ENCODE measurements at places on chromosomes 7 and 10.

DNA sequence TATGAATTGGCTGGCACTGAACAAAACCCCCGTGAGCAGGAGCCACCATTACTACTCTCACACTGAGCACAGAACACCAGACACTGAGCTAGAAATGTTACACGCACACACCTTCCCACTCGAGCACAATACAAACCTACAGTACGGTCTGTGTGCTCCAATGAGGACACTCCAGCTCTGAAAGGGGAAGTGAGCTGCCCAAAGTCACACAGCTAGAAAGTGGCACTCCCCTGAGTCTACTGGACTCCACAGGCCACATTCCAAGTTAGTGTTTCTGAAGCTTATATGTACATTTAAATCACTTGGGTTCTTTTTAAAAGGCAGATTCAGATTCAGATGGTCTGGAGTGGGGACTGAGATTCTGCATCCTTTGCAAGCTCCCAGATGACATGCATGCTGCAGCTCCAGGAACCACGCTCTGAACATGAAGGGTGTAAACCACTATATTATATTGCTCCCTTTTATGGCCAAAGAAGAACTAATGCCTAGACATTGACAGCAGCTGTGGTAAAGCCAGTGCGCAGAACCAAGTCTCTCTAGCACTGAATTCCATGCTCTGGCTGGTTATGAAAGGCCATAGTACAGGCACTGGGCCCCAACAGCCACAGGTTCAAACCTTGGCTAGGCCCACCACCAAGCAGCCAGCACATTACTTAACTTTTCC, 77.1 kb downstream of the FRMPD2 start:
- H3K27me3 ChIP-seq, result peaks cover 3% of the 10 kb centered on the region
- H3K4me3 ChIP-seq, result no peak overlapping the region
- H3K36me3 ChIP-seq, result no peaks in the 10 kb centered on the region
- DNase-seq, result no peak

- H3K4me1 ChIP-seq, result no peaks in the 10 kb centered on the region
- H3K4me3 ChIP-seq, result no peak overlapping the region
- DNase-seq, result no peak
- H3K27ac ChIP-seq, result no peak overlapping the region
Measured at GRCh38 chr7:88586219-88586618, 173.3 kb upstream of the ZNF804B start.

GRCh38 chr10:128848810-128849209, 618.2 kb upstream of the MGMT start:
- no peaks in the 10 kb centered on the region for H3K36me3 ChIP-seq
- no peak for DNase-seq
- no peak overlapping the region for H3K4me3 ChIP-seq
- H3K4me1 ChIP-seq, result no peaks in the 10 kb centered on the region
- H3K27me3 ChIP-seq, result no peaks in the 10 kb centered on the region

- peaks cover 87% of the 10 kb centered on the region for H3K36me3 ChIP-seq
- H3K4me3 ChIP-seq, result no peak overlapping the region
- peaks cover 15% of the 10 kb centered on the region for H3K4me1 ChIP-seq
- no peaks in the 10 kb centered on the region for H3K27me3 ChIP-seq
Measured at GRCh38 chr10:103884681-103885139, 29.3 kb upstream of the SH3PXD2A start.

Data from CD4-positive, alpha-beta T cell (primary cell).